Stimulated activated CD8-positive, alpha-beta memory T cell treated with anti-CD3 and anti-CD28 coated beads, Interleukin-4, amount 100 ng/mL, for 4 hours (primary cell): ENCODE measurements at places on chromosomes 6 and 20.

DNA sequence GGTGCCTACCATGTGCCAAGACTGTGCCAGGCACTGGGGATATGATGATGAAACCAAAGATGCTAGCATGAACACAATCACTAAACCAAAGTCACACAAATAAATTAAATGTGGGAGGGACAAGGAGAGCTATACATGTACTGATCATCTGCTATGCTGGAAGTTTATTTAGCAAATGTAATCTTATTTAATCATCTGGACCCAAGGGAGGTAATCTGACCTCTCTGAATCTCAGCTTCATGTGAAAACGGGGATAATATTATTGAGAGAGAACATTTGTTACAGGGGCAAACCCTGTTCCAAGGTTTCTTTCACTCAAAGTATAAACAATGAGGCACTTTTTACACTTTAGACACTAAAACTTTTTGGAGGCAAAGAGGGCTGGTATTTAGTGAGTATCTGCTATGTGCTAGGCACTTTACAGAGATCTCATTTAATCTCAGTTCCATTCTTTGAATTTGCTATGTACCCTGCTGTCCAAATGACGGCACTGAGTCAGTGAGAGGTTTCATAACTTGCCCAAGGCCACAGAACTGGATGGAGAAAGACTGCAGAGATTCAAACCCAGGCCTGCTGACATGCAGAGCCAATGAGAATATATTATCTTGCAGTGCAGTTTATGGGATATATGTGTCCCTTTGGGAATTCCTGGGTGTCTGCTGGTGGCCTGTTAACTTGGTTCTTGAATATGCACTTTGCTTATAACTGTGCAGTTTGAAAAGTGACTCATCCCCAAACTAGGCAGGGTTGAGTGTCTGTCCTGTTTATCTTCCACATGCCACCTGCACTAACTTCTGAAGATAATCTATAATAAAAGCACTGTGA is 3.3 kb upstream of the ASXL1 start:
- DNase-seq = no peak

DNA sequence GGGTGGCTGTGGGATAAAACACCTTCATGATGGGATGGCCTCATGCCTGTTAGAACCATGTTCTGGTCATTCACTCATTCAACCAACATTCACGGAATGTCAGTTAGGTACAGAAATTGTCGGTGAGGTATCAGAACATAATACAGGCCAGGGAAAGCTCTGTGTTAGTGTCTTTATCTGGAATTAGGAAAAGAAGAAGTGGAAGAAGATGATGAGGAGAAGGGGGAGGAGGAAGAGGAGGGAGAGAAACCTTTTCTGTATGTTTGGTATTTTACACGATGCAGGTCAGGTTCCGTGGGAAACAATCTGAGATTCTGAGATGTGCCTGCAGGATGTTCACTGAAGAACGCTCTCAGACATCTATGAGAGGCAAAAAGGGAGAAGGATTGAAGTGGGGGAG is 5.6 kb downstream of the ADTRP start:
- DNase-seq = no peak

DNA sequence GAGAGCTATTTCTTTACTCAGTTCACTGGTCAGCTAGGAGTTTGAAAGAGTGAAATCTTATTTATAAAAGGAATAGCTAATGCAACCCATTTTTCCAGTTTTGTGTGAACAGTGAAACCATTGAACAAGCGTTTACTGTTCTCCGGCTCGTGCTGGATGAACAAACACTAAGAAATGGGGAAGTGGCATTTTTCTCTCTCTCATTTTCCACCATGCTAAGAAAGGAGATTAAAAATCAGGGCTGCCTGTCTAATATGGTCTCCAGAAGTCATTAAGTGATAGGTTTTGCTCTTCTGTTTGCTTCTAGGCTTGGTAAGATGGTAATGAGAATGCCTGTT is 774 bp upstream of the SFT2D1 start:
- DNase-seq = no peak

GRCh38 chr6:15026832-15027231 is 219.0 kb upstream of the JARID2 start:
- no peak for DNase-seq

DNA sequence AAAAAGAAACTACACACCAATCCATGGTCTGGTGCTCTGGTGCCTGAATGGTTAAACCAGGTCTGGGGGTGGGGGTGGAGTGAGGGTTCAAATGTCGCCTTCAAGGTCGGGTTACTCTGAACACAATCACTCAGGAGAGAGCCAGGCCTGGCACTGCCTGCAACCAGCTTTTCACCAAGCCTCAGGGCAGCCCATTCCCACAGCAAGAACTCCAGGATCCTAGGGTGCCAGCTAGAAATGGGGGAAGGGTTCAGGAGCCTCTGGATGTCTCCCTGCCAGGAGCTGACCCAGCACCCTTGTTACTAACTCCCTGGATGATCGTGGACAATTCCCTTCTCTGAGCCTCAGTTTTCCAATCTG is 6.7 kb downstream of the SDC4 start:
- no peak for DNase-seq
